ENCODE measurements at places on chromosomes 7 and 10.

GRCh38 chr7:37385787-37386186 lies 62.9 kb downstream of the ELMO1 start:
- no peak for DNase-seq

GRCh38 chr7:2971914-2972834 lies 71.5 kb downstream of the CARD11 start:
- DNase-seq = no peak

GRCh38 chr7:16638282-16639280 lies 7.0 kb downstream of the ANKMY2 start:
- no peak for DNase-seq

DNA sequence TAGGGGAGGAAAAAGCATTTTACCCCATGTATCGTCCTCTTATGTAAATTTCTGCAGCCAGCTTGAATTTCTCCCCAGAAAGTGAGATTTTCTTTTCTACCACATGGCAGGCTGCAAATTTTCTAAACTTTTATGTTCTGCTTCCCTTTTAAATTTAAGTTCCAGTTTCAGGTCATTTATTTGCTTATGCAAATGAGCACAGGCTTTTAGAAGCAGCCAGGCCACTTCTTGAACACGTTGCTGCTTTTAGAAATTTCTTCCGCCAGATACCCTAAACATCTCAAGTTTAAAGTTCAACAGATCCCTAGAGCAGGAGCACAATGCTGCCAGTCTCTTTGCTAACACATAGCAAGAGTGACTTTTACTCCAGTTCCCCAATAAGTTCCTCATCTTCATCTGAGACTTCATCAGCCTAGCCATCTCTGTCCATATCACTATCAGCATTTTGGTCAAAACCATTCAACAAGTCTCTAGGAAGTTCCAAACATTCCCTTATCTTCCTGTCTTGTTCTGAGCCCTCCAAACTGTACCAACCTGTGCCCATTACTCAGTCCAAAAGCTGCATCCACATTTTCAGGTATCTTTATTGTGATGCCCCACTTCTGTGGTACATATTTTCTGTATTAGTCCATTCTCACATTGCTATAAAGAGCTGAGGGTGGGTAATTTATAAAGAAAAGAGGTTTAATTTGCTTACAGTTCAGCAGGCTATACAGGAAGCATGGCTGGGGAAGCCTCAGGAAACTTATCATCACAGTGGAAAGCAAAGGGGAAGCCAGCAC lies 16.3 kb downstream of the EZH2 start:
- no peak for DNase-seq

DNA sequence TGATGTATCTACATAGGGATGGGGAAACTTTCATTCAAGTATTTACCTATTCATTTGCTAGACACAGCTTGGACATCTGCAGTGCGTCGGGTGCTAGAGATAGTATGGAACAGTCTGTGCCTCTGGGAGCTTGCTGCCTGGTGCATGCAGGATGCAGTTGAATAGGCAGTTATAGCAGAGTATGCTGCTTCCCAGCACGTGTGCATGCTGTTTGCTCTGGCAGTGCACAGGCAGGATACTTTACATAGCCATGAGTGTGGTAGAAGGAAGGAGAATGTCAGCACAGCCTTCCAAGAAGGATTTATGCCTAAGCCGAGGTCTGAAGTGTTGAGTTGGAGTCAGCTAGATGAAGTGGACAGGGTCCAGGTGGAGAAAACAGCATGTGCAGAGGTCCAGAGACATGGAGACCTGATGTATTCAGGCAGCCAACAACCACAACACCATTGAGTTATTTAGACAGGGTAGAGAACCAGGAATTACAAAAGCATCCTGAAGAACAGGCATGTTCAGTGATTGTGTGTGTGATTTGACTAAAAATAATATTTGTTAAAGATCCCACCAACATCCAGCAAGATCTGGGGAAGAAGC lies 8.1 kb downstream of the MAP3K8 start:
- no peak for DNase-seq

DNA sequence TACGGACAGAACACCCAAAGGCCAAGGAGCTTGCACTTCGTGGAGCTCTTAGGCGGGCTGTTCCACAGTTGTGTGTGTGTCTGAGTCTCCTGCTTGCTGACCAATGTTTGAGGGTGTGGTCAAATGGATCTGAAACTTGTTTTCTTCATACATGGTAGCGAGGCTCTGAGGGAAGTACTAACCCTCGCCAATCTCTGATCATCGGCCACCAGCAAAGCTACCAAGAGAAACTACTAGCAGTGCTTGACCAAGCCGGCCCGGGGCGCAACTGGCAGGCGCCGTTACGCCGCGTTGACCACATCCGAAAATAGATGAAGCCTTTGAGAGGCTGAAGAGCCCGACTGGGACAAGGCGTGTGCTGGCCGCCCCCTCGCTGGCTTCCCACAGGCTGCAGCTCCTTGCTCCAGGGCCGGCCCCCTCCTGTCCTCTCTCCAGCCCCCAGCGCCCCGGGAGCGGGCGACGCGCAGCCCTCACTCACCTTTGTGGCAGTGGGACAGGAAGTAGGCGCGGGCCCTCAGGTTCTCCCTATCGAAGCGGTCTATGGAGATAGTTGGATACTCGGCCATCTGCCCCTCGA lies 384 bp downstream of the DCLRE1C start:
- DNase-seq = no peak

- DNase-seq = no peak
Observed at GRCh38 chr10:10630281-10630680, 387.4 kb upstream of the CELF2 start.

DNA sequence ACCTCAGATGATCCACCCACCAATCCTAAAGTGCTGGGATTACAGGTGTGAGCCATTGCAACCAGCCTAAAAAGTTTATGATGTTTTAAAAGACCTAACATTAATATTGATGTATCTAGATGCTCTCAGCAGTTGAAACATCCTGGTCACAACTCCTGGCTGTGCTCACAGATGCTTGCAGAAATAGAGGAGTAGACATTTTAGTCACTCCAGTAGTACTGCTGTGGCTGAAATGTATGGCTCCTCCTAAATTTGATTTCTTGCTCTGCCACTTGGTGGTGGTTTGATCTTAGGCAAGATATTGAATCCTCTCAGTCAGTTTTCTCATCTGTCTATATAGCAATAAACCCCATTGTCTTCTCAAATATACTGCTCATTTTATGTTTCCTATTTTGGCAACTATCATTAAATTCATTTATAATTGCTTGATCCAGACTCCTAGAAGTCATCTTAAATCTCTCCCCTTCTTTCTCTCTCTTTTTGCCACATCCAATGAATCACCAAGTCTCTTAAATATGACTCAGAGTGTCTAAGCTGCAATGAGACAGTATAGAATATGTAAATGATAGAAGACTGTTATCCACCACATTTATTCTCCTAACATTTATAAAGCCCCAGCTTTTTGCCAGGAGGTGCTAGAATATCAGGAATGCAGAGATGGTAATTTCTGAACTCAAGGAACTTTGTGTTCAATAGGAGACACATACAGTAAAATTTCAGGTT lies 78.1 kb upstream of the NRBF2 start:
- DNase-seq = no peak

DNA sequence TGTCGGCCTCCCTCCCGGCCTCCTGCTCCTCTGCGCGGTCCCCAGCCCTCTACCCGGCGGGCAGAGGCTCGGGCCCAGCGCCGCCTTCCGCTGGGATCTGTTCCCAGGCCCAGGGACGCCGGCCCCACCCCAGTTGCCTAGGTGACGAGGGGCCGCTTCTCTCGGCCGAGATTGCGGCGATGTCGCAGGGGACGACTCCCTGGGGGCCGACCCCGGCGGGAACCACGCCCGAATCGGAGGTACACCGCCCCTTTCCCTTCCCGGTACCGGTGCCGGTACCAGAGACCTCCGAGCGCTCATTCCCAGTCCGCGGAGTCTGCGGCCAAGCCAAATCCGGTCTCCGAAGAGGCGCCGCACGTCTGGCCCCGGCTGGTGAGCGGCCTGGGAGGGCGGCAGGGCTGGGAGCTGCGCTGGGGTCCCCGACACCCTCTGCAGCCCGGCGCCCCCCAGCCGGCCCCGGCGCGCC lies at the start of gene CABCOCO1:
Gene CABCOCO1, plus strand, starts transcription at position 136 of the 466 bp plus-strand sequence. Its CDS starts 44 bp downstream, at position 180.
- no peak for DNase-seq

GRCh38 chr10:62185919-62186692 lies 82.5 kb downstream of the RTKN2 start:
- DNase-seq = no peak

DNA sequence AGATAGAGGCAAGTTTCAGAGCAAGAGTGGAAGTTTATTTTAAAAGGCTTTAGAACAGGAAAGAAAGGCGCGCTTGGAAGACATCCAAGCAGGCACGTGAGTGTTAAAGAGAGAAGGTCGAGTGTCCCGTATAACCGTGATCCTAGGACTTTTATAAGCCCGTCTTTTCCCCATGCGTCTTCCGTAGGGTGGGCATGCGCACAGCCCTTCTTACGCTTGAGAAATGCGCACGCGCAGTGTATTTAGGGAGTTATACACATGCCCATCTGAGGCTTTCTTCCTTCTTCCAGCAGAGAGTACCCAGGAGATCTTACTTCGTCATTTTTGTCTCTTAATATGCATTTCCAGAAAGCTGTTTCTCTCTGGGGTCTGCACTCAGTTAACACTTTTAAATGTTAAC lies 52.4 kb downstream of the CALD1 start:
- no peak for DNase-seq

DNA sequence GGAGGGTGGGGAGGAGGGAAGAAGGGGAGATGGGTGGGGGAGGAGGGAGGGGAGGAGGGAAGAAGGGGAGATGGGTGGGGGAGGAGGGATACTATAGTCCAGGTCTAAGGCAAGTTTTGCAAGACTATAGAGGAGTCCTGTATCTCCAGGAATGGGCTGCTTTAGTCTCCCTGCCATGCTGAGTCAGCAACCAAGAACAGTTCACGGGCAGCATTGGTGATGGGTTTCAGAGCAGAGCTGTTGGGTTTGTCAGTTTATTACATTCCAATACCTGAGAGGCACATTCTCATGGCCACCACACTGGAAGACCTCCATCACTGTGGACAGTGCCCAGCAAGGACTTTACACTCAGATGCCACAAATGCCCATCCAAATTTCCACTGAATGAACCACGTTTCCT lies 212.7 kb downstream of the GRM8 start:
- DNase-seq = no peak

DNA sequence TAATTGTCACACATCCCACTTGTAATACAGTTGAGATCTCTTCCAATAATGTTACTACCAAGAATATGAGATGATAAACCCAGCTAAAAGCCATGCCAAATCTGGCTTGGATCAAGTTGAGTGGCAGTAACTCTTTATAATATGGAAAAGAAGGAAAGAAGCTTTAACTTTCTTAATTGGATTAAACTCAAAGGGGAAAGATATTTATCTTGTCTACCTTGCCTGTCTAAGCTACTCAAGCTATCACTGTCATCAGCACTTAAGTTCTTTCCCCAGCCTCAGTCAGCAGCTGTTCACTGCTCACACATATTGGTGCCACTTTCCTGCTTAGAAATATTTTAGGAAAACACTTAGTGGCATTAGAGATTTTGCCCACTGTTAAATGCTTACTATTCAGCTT lies 350.7 kb downstream of the IPMK start:
- no peak for DNase-seq

- DNase-seq = no peak
Observed at GRCh38 chr10:17512341-17513001, 58.1 kb upstream of the ST8SIA6 start.

DNA sequence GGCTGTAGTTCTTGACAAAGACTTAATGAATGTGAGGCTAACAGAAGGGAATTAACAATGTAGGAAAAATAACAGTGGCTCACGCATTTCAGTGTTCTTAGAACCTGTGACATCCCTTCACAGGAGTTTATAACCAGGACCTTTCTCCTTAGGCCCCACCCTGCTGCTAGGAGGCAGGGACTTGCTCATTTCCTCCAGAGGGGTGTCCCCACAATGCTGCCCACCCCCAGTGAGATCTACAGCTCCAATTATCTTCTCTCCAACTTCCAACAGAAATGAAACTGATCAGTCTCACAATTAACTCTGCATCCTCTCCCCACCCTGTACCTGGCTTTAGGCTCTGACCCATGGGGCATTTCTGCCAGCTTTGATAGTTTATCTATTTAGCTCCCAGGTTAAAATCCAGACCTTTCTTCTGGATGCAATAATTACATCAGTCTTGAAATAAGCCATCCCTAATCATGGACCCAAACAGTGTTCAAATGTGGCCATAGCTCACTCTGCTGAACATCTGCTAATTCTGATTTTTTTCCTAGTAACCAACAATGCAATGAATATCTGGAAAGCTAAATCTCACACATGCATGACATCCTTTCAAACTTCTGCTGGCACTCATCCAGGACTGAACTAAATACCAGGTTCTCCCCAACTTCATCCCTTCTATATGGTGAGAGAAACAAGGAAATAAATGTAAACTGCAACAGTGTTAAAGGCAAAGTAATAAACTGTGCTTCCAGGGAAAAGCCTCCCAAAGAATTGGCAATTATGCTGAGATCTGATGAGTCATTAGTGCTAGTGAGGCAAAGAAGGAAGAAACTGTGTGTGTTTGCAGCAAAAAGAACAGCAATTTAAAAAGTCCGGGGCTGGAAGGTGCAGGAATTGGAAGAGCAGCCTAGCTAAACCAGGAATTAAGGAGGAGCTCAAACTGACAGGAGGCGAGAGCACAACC lies 64.6 kb downstream of the HERPUD2 start:
- no peak for DNase-seq

GRCh38 chr10:69101451-69102095 lies 13.7 kb downstream of the SRGN start:
- DNase-seq = no peak

DNA sequence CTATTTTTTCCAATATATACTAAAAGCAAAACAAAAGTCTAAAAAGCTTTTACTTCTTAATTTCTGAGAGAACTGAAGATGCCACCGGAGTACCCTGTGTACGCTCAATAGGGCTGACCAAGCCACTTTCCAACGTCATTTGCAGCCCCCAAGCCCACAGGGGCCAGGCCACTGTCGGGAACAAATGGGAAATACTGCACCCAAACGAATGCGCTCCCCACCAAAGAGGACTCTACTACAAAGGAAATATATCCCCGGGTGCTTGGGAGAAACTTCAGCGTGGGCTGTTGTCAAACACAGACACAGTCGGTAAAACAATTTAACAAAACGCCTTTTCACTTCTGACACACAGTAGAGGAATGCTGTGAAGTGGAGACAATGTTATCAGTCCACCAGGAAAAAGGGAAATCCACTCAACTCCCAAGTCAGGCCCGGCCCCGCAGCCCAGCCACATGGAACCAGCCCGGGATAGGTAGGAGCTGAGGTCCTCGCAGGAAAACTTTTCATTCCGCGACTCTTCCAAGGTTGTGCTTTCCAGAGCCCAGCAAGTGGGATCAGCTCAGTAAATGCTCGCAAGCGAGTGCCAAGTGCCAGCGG lies 1.4 kb downstream of the PARD3 start:
- DNase-seq = no peak

- DNase-seq = no peak
Observed at GRCh38 chr10:91935886-91936285, 12.3 kb downstream of the BTAF1 start.

DNA sequence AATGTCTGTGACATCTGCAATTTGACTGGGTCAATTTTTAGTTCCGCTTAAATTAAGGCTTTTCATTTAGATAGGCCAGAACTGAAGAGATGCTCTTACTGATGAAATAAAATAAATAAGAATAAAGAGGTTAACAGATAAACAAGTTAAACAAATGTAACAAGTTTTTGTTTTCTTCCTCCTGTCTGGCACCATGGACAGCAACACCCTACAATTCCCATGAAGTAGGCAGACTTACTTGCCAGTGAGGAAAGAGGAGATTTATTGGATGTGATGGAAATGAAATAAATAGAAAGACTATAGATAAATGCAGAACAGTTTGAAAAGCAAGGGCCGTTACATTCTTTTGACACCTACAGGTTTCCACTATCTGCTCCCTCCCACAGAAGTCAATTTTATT lies 118.5 kb downstream of the AMPH start:
- DNase-seq = no peak

- no peak for DNase-seq
Observed at GRCh38 chr7:113247198-113247597, 128.8 kb upstream of the SMIM30 start.
